ENCODE measurements at places on chromosomes 7 and 10. TPM values are rescaled to one million over a fixed set of nuclear protein-coding genes. Genes with fewer than 3 reads are reported as not detected.

GRCh38 chr7:124390301-124390700 lies 357.4 kb upstream of the TMEM229A start:
- H3K36me3 ChIP-seq = no peaks in the 10 kb centered on the region
- H3K4me1 ChIP-seq = no peaks in the 10 kb centered on the region
- H3K4me3 ChIP-seq = no peak overlapping the region
- no peaks in the 10 kb centered on the region for H3K27me3 ChIP-seq
- H3K27ac ChIP-seq = no peak overlapping the region

DNA sequence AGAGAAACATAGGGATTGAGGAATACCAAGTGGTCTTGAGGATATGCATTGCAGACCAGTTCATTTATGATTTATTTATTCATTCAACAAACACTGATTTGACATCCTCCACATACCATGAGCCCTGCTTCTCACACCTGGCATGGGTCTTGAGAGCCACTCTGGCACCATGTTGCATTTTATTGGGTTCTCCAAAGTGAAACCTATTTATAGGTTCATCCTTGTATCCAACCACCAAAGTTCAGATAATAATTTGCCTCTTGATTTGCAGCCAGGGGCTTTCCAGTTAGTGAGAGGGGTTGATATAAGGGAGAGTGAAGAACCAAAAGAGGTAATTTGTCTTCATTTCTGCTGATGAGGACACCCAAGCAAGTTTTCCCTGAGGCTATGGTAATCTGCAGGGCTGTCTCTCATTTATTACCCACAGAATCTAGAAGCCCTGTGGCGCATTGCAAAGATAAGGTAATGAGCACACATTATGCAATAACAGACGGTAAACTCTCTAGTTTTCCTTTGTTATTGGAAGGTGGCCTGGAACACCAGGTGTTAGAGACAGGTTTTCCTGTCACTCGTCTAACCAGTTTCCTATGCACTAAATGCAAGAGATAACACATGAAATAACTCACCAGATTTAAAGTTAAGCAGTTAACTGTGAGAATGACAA lies 28.8 kb upstream of the ICA1 start:
- H3K4me1 ChIP-seq = no peaks in the 10 kb centered on the region
- H3K4me3 ChIP-seq = no peak overlapping the region
- no peaks in the 10 kb centered on the region for H3K36me3 ChIP-seq
- no peak overlapping the region for H3K27ac ChIP-seq

DNA sequence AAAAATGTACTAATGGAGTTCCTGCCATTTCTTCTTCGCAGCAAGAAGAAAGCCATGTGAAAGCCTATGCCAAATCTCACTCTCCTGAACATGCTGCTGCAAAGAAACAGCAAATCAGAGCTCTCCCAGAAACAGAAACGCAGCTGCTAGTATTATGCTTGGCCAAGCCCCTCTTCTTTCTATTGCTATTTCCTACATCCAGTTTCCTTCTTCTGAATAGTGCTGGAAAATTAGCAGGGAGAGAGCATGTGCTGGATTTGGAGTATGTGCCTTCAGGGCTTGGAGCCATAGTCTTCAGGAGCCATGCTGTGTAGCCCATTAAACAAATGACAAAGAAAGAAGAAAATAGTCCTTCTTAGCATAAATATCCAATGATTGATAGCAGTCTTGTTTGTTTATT lies 852.0 kb upstream of the PHF14 start:
- H3K4me1 ChIP-seq = no peaks in the 10 kb centered on the region
- H3K4me3 ChIP-seq = no peak overlapping the region
- H3K36me3 ChIP-seq = no peaks in the 10 kb centered on the region
- no peak overlapping the region for H3K27ac ChIP-seq
- DNase-seq = no peak

- peaks cover 6% of the 10 kb centered on the region for H3K27me3 ChIP-seq
- H3K36me3 ChIP-seq = no peaks in the 10 kb centered on the region
- no peaks in the 10 kb centered on the region for H3K4me1 ChIP-seq
- no peak overlapping the region for H3K4me3 ChIP-seq
Measured at GRCh38 chr7:142808802-142809583, 38.2 kb downstream of the PRSS2 start.

DNA sequence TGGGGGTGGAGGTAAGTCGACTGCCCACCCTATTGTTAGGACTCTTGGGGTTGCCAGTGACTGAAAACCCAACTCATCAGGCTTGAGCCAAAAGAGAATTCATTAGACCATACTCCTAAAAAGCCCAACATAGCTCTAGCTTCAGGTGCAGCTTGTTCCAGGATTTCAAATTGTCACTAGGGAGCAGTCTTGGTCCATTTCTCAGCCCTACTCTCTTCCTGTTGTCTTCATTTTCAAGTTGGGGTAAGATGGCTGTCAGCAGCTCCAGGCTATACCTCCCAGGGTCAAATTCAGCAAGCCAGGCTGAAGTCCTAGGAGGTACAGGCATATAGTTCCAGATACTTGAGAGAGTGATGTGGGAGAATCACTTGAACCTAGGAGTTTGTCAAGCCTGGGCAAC lies 14.9 kb upstream of the COL13A1 start:
- H3K27me3 ChIP-seq = no peaks in the 10 kb centered on the region
- no peak overlapping the region for H3K4me3 ChIP-seq
- H3K27ac ChIP-seq = no peak overlapping the region
- H3K4me1 ChIP-seq = no peaks in the 10 kb centered on the region
- H3K36me3 ChIP-seq = no peaks in the 10 kb centered on the region

DNA sequence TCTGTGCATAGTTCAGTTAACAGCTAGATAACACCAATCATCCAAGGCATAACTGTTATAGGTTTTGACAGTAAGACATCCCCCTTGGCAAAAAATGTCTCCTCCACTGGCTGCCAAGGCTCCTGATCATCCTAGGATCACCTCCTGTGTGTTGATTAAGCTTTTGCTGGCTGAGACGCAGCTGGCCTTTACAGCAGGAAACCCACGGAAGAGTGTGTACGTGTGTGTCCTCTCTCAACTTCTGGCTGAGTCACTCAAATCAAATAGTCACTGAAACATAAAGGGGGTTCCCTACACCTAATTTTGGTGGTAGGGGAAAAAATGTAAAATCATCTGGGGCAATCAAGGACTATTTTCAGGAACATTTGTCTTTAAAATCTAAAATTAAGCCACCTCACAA lies 208.8 kb downstream of the CTNNA3 start:
- no peaks in the 10 kb centered on the region for H3K36me3 ChIP-seq
- H3K4me1 ChIP-seq = no peaks in the 10 kb centered on the region
- no peak overlapping the region for H3K27ac ChIP-seq
- H3K4me3 ChIP-seq = no peak overlapping the region
- H3K27me3 ChIP-seq = no peaks in the 10 kb centered on the region
- no peak for DNase-seq

DNA sequence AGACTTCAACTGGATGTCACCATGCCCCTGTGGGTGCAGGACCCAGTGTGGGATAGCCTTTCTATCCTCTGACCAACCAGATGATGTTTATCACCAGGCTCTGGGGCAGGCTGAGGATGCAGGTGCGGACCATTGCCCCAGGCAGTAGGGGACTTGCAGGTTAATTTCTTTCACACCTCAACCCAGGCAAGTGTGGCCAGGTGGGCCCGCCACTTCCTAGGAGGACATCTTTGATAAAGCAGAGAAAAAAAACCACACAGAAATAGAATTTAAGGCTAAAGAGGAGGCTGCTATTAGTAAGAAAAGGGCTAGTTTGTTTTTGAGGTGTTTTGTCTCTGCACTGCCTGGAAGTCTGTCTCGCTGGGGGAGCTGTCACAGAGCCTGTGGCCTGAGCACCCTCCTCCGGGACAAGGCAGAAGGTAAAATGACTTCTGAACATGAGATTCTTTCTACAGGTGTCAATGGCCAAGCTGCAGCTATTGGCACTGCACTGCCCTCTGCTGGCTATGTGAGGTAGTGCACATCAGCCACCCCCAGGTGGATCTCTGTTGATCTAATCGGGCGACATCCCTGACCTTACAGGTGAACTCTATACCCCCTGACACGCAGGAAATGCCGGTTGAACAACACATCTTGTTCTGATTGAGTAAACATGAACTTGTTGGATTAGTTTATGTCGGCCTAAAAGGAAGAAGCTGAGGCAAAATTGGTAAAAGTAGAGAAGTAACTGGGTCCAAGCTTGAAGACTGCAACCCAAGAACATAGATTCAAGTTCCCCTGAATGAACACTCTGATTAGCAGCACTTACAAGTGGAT lies 21.0 kb downstream of the UPP1 start:
- H3K36me3 ChIP-seq = peaks cover 41% of the 10 kb centered on the region
- DNase-seq = peak; percentile 86
- no peak overlapping the region for H3K27ac ChIP-seq
- no peaks in the 10 kb centered on the region for H3K27me3 ChIP-seq
- no peaks in the 10 kb centered on the region for H3K4me1 ChIP-seq

DNA sequence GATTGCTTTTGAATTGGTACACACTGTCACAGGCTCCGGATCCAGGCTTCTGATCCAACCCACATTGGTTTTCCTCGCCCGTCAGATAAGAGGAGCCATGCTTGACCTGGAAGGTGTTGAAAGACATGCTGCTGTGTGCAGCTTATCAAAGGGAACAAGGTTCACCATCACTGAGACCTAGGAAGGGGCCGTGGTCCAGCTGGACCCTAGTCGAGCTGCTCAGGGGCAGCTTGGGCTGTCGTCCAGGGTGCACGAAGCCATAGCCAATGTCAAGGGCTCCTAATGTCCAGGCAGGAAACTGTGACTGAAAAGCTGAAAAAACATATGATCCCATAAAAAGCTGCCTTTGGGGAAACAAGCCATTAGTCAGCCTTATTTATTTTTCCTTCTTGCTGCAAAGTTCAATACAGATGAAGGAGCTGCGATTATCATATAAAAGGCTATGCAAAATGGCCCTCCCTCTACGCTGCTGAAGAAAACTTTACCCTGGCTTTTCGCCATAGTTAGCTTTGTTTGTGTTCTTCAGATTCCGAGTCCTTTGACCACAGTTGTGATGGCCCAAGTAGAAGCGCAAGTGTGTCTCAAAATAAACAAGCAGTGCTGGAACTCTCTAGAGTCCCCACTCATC lies 118.0 kb downstream of the CREB5 start:
- peaks cover 3% of the 10 kb centered on the region for H3K4me1 ChIP-seq
- no peaks in the 10 kb centered on the region for H3K27me3 ChIP-seq
- DNase-seq = no peak
- no peak overlapping the region for H3K4me3 ChIP-seq
- H3K36me3 ChIP-seq = no peaks in the 10 kb centered on the region

GRCh38 chr7:35477609-35478008 lies 217.3 kb downstream of the HERPUD2 start:
- H3K4me3 ChIP-seq = no peak overlapping the region
- H3K36me3 ChIP-seq = no peaks in the 10 kb centered on the region
- no peak for DNase-seq

- H3K4me3 ChIP-seq = no peak overlapping the region
- no peaks in the 10 kb centered on the region for H3K36me3 ChIP-seq
- H3K27ac ChIP-seq = no peak overlapping the region
- H3K4me1 ChIP-seq = no peaks in the 10 kb centered on the region
Measured at GRCh38 chr7:141208539-141208938, 134.7 kb downstream of the TMEM178B start.

DNA sequence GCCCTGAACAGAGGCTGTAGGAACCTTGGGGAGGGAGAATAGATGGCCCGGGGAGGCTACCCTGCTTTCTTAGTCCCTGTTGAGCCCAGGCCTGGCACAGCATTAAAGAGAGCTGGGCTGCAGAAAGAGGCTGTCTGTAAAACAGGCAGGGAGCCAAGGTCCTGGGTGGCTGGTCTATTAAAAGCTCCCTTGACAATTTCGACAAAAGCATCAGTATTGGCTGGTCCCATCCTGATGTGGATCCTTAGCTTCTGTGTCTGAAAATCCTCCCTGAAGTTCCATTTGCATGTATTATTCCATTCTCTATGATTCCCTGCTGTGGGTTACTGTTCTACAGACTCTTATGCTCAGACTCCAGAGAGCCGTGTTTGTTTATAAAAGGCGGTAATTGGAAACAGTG lies 158.5 kb downstream of the GALNT17 start:
- no peak for DNase-seq
- H3K27ac ChIP-seq = no peak overlapping the region
- no peaks in the 10 kb centered on the region for H3K36me3 ChIP-seq
- no peaks in the 10 kb centered on the region for H3K27me3 ChIP-seq
- no peak overlapping the region for H3K4me3 ChIP-seq

DNA sequence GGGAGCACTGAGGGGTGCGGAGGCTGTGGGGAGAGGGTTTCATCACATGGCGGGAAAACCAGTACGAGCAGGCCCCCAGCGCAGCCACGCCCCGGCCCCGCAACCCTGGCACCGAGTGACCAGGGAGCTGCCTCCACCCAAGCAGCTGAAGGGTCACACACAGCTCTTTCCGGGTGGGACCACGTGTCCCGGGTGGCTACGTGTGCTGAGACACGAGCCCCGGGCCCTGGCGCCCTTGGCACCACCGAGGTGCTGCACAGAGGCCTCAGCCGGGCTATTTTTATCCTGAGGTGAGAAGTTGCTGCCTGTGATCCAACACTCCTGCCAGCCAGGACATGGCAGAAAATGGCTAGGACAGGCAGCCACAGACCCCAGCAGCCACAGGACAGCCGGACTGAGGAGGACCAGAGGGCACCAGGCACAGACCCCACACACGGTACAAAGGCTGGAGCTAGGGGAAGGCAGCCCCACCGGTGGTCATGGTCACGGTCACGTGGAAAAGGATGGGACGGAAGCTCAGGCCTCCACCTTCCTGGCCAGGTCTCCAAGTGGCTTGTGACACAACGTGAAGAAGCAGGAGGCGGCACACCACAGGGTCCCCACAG lies 223.7 kb downstream of the MAD1L1 start:
- H3K4me1 ChIP-seq = no peaks in the 10 kb centered on the region
- peak; percentile 47 for DNase-seq
- H3K27ac ChIP-seq = no peak overlapping the region
- H3K36me3 ChIP-seq = no peaks in the 10 kb centered on the region

DNA sequence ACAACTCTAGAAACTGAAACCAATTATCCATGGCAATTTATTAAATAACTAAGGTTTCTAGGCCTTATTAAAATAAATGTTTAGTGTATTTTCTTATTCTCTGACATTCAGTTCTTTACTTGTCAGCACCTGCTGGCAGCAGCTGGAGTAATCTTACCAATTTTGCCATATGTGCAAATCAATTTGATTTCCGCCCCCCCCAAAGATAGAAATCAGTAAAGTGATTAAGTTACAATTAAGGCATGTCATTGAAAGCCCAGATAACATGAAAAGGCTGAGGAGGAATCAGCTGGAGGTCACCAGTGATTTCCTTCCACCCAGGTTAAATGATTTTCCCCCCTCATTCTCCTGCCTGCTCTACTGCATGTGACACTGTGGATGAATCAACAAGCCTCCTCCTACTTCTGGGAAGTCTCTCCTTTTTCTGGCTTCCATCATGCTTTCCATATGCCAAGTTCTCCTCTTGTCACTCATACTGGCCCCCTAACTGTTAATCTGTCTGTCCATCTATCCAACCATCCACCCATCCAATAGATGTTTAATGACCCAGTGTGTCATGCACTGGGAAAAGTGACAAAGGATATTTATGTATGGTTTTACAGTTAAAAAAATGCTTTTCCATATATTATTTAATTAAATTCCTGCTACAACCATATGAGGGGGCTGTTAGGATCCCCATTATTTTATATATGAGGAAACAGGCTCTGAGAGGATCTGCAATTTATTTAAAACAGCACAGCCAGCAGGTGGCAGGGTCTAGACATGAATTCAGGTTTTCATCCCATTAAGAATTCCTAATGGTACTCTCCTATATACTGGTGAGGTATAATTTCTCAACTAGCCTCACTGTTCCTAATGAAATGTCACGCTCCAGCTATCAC lies 116.5 kb downstream of the ATXN7L1 start:
- no peaks in the 10 kb centered on the region for H3K36me3 ChIP-seq
- no peak for DNase-seq
- no peak overlapping the region for H3K27ac ChIP-seq
- no peaks in the 10 kb centered on the region for H3K27me3 ChIP-seq

The NPY4R gene
- total RNA-seq = not detected
